Fibroblast of lung (primary cell): ENCODE measurements at places on chromosomes 11 and 22.

DNA sequence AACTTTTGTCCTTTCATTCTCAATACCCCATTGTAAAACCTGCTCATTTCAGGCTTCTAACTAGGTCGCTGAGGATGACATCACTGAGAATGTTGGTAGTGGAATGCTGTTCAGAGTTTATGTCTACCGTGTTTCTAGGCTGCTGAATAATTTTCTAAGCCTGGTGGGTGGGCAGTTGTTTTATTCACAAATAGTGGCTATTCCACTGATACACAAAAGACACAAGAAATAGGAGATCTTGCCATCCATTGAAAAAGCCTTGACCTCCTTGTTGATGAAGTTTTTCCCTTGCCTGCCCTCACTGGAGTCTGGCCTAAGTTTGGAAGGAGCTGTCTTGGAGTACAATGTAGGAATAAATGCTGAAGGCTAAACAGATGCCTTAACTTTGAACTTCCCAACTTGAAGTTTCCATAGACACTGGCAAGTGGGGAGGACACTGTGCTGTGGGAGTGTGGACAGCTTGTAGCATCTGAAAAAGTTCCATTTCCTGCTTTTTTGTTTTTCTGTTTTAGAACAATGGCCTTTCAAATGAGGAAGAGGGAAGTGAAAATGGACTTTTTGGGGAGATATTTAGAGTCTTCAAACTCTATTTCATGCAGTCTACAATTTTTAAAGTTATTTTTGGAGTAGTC lies 59.2 kb downstream of the TRIM44 start:
- no peak for DNase-seq

- DNase-seq: no peak
These were observed 2390.9 kb upstream of the RAG2 start for GRCh38 chr11:38988908-38989307.

GRCh38 chr22:22929381-22930221 lies 42.0 kb downstream of the IGLL5 start:
- DNase-seq: no peak

DNA sequence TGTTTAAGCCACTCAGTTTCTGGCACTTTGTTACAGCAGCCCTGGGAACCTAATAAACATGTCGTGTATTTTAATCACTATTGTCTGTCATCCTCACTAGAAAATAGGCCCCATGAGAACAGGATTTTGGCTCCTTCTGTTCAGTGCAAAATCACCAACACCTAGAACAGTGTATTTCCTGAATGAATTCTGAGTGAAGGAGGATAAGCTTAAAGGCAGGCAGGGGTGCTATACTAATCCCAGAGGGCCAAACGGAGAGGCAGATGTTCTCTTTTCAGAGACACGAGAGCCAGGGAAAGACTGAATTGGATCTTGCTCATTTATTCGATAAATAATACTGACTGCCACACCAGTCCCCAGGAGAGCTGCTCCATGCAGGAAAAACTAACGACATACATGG lies 10.4 kb downstream of the SMCO4 start:
- no peak for DNase-seq

GRCh38 chr22:17924735-17925364 lies 99.5 kb downstream of the MICAL3 start:
- DNase-seq: no peak

GRCh38 chr22:32917577-32918354 lies 116.3 kb downstream of the TIMP3 start:
- DNase-seq: no peak

- no peak for DNase-seq
These were observed at the start of gene TBX1 for GRCh38 chr22:19760058-19760950. Gene TBX1, plus strand, starts transcription at chr22:19760778. Its CDS starts 66 bp downstream, at chr22:19760844.

DNA sequence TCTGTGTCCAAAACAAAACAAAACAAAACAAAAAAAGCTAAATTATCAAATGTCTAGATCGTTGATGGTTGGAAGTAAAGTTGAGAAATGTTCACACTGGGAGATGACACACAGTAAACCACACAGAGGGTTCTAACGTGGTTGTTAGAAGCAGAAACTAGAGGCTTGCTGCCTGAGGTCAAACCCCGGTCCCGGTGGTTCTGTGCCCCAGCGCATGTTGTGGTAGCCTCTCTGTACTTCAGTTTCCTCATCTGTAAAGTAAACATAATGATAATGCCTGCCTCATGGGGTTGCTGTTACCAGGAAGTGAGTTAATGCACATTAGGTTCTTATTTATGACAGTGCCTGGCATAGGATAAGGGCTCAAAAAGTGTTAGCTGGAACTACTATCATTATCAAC lies 33.4 kb downstream of the PPARA start:
- no peak for DNase-seq
